Activated naive CD4-positive, alpha-beta T cell treated with Interleukin-2 at 50 U/mL for 16 hours (primary cell): ENCODE measurements at places on chromosomes 6 and 20.
A peak's percentile ranks its signal among the peaks of the same experiment; 100 is the strongest.

GRCh38 chr6:21527731-21528130 is 65.8 kb upstream of the SOX4 start:
- DNase-seq: no peak

DNA sequence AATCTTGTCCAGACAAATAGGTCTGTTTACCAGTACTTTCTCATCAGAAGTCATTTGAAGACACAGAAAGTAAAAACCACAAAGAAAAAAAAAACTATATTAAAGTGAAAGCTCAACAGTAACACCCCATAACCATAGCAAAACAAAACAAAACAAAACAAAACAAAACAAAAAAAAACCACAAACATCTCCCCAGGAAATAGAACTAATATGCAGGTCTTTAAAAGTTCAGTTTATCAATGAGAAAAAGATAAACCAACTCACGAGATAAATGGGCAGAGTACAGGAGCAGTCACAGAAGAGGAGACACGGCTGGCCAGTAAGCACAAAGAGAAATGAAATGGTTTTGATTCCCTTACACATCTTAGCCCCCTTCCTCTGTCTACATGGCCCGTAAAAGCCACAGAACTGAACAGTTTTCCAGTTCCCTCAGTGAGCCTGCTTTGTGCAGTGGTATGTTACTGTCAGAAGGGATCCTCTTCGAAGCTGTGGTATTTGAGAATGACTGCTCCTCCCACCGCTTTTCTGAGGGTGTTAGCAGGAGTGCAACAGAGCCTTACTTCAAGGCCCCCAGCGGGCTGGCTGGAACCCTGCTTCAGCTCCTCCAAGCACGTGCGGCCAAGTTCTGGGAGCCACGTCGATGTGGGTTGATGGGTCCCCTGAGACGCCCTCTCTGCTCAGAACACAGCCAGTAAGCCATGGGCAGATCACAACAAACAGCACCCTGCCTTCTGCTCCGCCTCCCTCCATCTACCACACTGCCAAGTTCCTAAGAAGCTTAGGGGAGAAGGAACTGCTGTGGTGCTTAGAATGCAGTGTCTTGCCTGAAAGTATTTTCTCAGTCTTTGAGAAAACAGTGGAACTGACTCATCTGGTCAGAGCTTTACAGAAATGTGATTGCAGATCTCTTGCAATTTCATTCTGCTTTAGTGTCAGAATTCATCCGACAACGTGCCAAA is 14.0 kb downstream of the UST start:
- DNase-seq: peak; percentile 61

GRCh38 chr6:128057946-128058345 is 157.1 kb upstream of the THEMIS start:
- DNase-seq: no peak

DNA sequence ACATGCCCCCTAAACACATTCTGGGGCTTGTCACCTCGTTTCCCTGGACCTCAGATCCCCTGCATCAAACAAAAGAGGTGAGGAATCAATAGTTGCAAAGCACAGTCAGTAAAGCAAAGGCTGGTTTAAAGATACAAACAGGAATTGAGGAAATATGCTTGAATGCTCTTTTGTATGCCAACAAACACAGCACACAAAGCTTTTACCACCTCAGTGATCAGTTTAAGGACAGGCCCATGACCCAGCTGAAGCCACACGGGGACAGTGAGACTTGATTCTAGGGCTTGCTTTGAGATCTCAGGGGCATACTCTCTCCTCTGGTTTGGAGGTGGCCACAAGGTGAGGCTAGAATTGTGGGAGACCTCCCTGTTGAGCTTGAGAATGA is 182.9 kb upstream of the CST7 start:
- DNase-seq: no peak

GRCh38 chr20:52676283-52676995 is 295.7 kb upstream of the TSHZ2 start:
- no peak for DNase-seq

- DNase-seq: no peak
These were observed 47.8 kb downstream of the PSMB1 start for GRCh38 chr6:170505306-170505705.

- no peak for DNase-seq
These were observed 4.9 kb downstream of the BAK1 start for GRCh38 chr6:33575211-33575610.

DNA sequence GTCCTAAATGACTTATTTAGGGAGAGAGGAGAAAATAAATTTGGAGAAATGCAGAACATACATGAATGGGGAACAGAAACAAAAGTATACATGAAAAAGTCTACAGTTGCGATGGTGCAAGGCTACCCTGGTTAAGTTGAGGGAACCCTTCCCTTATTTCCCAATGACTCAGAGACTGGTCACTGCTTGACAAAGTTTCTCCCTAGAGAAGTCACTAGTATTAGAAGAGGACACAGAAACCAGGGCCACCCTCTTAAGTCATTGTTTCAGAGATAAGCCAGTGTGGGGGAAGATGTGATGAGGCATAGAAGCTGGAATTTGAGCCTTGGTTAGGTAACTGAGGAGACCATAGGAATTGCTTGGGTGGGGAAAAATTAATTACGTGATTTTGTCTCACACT is 24.4 kb upstream of the EDN1 start:
- DNase-seq: no peak

DNA sequence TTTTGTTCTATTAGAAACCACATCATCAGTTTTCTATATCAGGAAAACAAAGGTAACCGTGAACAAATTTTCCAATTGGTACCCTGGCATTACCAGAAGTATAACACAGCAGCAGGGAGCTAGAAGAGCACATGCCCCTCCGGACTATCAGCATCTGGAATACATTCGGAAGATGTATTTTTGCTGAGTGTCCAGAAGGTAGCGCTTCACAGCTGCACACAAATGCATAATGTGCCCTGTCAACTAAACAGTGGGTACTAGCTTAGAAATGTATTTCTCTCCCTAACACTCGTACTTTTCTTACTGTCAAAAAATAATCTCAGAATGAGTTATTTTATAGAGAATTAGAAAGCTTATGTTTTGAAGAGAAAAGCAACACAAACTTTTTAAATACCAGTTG is 77.6 kb downstream of the HUS1B start:
- no peak for DNase-seq

- DNase-seq: no peak
These were observed 1.6 kb downstream of the TFAP2C start for GRCh38 chr20:56630506-56631317.

- DNase-seq: no peak
These were observed 10.2 kb downstream of the PLCB4 start for GRCh38 chr20:9078826-9079731.

DNA sequence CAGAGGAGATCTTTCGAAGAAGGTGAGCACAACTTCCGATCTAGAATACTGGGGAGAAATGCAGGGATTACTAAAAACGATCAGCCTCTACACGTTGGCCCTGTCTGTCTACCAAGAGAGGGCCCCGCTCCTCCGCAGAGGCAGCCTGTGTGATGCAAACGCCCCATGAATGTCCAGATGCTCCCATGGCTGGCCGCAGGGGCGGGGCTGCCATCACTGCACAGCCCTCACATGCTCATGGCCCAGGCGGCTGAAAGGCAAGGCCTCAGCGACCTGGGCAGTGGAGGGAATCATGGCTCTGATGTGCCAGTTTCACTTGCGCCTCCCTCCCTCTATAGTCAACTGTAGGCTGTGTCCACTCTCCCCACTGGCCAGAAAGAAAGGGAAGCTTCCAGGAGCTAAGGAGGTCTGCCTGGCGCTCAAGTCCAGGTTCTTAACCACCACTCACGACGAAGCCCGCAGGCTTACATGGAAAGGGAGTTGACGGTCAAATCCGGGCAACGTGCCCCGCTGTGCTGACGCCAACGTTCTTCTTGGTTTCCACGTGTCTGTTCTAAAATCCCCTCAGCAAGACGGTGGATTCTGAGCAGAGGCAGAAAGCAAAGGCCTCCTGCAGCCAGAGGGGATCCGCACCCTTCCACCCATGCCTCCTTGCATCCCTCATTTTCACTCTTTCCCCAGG is 14.2 kb downstream of the PXDC1 start:
- DNase-seq: no peak

GRCh38 chr6:112225691-112226090 is 28.7 kb downstream of the LAMA4 start:
- DNase-seq: no peak

DNA sequence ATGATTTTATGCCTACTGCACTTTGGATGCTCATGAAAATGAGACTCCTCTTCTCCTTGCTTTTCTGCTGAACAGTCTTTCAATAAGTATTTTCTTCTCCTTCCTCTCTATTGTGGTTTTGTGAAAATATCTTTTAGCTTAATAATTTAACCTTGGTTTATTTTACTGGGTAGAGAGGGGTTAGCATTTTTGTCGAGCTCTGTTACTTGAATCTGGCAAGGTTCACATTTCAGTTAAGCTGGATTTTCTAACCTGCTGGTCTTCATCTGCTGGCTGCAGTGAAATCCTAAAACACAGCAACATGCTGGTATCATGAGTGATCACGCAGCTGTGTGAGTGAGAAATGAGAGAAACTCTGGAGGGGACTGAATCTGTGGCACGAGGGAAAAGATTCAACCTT is 222.7 kb upstream of the NOX3 start:
- DNase-seq: no peak

GRCh38 chr6:158608221-158608620 is 36.3 kb downstream of the DYNLT1 start:
- DNase-seq: no peak

DNA sequence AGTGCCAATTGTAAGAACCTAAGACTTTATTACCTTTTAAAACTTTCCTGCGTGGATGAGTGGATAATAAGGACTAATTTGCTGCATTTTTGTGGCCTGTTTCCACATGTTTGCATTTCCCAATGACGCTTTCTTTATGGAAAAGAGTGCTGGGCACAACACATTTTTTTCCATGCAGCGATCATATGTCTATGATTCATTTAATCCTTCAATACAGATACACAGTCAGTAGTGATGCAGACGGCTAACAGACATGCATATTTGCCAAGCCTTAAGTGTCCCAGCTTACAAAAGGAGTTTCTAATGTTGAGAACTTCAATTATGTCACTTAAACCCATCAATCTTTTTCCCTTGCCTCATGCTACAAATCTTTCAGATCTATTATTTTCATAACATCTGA is 239.8 kb upstream of the PREP start:
- no peak for DNase-seq
